ENCODE measurements at places on chromosomes 4 and X.

DNA sequence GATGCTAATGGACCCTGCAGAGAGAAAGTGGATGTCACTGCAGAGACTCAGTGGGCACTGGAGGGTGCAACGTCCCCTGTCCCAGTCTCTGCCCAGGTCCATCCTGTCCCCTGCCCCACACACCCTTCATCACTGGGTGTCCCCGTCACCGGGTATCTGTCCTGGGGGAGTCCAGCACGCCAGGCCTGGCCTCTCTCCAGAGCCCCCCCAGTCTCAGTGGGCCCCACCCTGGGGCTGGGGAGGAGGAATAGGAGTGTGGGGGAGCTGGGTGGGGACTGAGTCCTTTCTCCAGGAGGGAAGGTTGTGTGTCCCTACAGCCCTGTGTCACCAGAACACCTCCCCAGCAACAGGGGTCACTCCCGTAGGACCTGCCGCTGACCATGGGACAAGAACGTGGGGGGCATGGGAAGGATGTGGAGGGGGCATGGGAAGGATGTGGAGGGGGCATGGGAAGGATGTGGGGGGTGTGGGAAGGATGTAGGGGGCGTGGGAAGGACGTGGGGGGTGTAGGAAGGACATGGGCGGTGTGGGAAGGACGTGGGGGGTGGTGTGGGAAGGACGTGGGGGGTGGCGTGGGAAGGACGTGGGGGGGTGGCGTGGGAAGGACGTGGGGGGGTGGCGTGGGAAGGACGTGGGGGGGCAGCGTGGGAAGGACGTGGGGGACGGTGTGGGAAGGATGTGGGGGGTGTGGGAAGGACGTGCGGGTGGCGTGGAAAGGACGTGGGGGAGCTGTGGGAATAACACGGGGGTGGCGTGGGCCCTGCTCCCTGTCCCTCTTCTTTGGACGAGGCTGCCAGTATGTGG, 21.0 kb upstream of the SPON2 start:
- no peak for DNase-seq

DNA sequence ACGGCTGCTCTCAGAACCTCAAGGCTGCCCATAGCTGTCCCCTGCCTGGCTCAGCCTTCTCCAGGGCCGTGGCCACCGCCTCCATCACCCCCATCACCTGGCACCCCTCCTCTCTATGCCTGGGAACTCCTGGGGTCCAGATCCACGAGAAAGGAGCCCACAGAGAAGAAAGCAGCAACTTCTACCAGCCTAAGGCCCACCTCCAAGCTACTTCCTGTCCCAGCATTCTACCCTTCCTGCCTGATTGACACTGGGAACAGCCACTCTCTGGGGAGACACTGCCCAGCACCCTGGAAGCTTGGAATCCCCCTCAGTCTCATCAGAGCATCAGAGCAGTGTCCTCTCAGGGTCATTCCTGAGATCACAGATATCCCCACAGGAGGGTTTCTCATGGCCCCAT, 36.9 kb upstream of the PROM1 start:
- DNase-seq, result no peak

GRCh38 chr4:6938647-6939271, 29.1 kb downstream of the TBC1D14 start:
- DNase-seq, result no peak

DNA sequence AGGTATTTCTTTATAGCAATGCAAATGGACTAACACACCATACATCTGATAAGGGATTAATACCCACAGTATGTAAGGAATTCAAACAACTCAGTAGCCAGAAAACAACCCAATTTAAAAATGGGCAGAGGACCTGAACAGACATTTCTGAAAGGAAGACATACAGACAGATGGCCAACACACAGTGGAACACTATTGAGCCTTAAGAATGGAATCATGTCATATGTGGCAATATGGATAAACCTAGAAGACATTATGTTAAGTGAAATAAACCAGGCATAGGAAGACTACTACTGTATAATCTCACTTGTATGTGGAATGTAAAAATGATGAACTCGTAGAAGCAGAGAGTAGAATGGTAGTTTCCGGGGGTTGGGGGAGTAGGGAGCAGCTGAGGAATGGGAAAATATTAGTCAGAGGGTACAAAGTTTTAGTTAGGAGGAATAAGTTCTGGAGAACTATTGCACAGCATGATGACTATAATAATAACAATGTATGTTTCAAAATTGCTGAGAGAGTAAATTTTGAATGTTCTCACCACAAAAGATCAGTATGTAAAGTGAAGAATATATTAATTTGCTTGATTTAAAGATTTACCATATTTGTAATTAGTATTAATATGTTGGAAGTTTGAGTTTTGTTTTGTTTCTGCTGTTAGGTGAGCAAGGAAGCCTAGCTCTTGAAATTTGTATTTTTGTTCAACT, 25.2 kb downstream of the WDR44 start:
- no peak for DNase-seq

GRCh38 chr4:51851937-51852290, 9.0 kb downstream of the DCUN1D4 start:
- DNase-seq, result no peak

- DNase-seq, result no peak
Observed at GRCh38 chrX:25049357-25049756, 33.6 kb upstream of the ARX start.
